ENCODE measurements at places on chromosomes 13 and 19.
A peak's percentile ranks its signal among the peaks of the same experiment; 100 is the strongest.

- peak; percentile 45 for DNase-seq
Measured at GRCh38 chr13:41691274-41691673, 233.9 kb downstream of the RGCC start.

- peak; percentile 67 for DNase-seq
Measured at GRCh38 chr19:10644260-10645007, 9.7 kb upstream of the ILF3 start.

GRCh38 chr13:20924758-20925394 lies 22.3 kb upstream of the XPO4 start:
- peak; percentile 73 for DNase-seq

GRCh38 chr13:112849500-112849899 lies 119.5 kb upstream of the MCF2L start:
- no peak for DNase-seq

DNA sequence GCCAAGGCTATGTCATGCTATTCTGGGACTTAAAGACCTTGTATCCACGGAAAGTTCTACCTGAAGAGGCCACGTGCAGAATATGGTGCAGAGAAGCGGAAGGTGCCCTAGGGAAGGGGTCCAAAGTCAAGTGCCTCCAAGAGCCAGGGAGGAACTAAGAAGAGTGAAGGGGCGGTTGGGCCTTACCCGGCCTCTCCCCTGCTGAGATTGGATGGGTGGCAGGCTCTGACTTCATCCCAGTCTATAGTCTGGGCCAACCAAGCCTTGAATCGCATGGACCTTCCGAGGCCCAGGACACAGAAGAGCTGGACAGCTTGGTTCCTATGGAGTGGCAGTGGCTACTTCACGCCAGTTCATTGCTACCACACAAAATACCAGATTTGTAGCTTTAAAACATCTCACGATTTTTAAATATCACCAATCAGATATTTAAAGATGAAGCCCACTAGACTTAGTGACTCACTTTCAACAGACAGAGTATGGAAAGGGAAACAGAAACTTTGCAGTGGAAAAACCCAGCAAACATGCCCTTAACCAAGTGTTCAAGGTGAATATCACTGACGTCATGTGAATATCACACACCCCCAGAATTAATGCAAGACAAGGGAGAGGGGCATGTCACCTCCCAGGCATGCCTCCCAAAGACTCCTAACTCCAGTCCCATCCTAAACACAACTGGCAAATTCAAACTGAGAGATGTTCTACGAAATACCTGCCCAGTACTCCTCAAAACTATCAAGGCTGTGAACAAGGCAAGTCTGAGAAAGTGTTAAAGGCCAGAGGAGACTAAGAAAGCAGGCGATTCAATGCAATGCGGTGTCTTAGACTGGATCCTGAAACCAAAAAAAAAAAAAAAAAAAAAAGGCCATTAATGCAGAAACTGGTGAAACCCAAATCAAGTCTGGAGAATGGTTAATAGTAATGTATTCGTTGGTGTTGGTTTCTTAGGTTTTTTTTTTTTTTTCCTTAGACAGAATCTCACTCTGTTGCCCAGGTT lies 10.2 kb downstream of the C19orf12 start:
- no peak for DNase-seq

GRCh38 chr13:21550918-21551317 lies 53.1 kb downstream of the MICU2 start:
- DNase-seq, result no peak

GRCh38 chr19:23409392-23410048 lies 14.2 kb upstream of the ZNF91 start:
- DNase-seq, result no peak

Data from fibroblast of skin of right quadriceps (primary cell).